ENCODE measurements at places on chromosomes 4 and X. TPM values are rescaled to one million over a fixed set of nuclear protein-coding genes. Genes with fewer than 3 reads are reported as not detected.

- DNase-seq: no peak
Observed at GRCh38 chr4:41881981-41882624, 53.1 kb upstream of the TMEM33 start.

The ALB gene
- not detected for total RNA-seq

DNA sequence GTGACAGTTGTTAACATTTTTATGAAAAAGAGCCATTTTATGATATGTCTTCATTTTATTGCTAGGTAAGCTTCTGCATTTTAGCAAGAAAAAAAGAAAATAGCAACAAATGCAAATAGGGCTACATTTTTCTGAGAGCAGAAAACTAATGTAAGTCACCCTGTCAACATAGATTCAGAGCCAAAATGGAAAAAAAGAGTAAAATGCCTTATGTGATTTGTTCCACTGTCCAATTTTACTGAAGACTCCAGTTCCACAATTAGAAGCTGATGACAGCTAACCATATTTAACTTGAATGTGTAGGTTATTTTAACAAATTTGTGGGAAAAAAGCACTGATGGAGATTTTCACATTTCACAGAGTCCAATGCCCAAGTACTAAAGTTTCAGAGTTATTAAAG, 772.3 kb downstream of the FAT4 start:
- DNase-seq: no peak

DNA sequence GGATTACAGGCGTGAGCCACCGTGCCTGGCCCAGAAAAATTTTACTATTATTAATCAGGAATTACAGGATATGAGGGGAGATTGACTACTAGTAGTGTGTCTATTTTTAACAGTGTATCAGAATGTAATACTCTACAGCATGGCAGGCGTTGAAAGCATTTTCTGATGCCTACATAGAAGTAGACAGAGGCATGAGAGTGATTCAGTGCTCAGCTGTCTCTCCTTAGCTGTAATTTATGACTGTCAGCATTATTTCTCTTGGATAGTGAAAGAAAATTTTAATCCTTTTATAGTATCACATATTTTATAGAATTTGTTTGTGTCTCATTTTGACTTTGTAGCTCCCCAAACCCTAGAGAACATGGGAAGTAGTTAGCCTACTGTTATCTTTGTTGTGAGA, 20.7 kb downstream of the ARHGAP24 start:
- no peak for DNase-seq

GRCh38 chr4:65968831-65969558, 298.7 kb upstream of the EPHA5 start:
- no peak for DNase-seq

DNA sequence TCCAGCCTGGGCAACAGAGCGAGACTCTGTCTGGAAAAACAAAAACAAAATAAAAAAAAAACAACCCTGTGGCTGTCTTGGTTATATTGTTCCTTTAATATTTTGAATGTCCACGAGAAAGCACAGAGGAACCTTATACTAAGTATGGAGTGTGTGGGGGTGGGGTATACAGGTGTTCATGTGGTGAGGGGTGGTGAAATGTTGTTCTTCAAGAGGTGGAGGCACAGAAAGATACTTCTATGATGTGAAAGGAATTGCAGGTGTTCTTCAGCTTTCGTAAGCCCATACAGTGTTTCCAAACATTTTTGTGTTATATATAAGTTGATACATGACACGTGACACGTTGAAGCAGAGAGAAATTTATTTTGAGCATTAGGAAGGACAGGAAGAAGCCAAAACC, 46.4 kb downstream of the SLC9A6 start:
- DNase-seq: no peak

- no peak for DNase-seq
Observed at GRCh38 chr4:10063544-10064300, 42.4 kb upstream of the SLC2A9 start.

The CCDC149 gene
- total RNA-seq: 11.4 TPM

DNA sequence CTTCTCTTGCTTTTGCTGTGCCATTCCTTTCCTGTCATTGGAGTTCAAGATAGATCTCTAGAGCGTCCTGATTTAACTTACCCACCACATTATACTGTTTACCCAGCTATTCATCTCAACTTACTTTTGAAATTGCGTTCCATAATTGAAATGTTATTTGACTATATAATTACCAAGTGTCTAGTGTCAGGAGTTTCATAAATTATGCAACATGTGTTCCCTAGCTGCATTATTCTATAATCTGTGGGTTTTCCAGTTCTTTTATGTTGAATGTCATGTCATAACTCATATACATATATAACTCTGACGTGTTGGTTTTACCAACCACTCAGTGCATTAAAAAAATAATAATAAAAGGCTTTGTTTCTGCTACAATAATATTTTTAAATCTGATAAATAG, 285.9 kb upstream of the ARSJ start:
- DNase-seq: no peak

The CLDN34 gene
- not detected for total RNA-seq

GRCh38 chr4:86895692-86896488, 3.7 kb upstream of the C4orf36 start:
- no peak for DNase-seq

GRCh38 chrX:97835969-97836368, 952.3 kb downstream of the RPA4 start:
- DNase-seq: no peak

The MAGEB1 gene
- not detected for total RNA-seq

GRCh38 chr4:149845743-149846142, 30.1 kb upstream of the IQCM start:
- no peak for DNase-seq

- no peak for DNase-seq
Observed at GRCh38 chr4:54643958-54644751, 13.6 kb upstream of the KIT start.

DNA sequence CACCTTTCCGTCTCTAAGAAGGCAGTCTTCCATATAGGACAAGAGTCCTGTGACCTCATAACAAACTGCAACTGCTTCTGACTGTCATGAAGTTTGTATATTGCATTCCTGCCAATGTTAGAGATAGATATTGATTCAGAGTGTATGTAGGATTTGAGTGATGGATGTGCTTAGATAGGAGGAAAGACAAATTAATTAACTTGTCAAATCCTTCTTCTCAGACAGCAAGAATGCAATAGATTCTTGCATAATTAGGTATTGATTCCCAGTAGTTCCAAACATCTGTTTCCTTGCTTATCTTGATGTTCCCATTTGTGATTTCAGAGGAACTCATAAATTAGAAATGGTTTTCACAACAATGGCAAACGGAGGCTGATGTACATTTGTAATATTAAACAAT, 555.3 kb downstream of the TRAM1L1 start:
- no peak for DNase-seq

GRCh38 chr4:121510341-121510874, 129.6 kb upstream of the QRFPR start:
- no peak for DNase-seq

DNA sequence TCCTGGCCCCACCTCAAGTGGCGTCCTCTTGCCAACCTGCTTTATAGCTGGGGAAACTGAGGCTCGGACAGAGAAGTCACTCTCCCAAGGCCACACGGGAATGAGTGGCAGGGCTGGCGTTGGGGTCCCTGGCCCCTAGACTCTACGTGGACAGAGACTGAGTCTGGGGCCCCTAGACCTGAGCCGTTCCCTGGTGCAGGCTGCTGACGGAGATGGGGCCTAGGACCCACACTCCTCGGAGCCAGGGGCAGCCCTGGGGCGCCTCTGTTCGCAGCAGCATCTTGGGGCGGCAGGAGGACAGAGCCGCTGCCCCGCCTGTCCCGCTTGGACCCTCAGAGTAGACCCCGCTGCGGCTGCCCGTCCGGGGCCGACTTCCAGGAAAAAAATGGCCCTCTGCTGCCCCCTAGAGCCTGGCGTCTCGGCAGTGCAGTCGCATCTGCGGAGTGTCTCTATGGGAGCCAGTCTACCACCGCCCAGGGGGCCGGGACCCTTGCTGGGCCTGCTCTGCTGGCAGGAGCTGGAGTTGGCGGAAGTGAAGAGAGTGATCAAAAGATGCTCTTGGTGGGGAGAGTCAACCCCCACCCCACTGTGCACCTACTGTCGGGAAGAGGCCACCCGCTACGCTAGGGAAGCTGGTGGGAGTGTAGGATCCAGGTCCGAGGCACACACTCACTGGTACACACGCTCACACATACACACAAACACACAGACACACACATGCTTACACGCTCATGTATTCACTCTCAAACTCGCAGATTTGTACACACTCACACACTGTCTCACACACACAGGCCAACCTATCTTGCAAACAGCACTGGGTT, 220.1 kb downstream of the AFAP1 start:
- peak; percentile 73 for DNase-seq

DNA sequence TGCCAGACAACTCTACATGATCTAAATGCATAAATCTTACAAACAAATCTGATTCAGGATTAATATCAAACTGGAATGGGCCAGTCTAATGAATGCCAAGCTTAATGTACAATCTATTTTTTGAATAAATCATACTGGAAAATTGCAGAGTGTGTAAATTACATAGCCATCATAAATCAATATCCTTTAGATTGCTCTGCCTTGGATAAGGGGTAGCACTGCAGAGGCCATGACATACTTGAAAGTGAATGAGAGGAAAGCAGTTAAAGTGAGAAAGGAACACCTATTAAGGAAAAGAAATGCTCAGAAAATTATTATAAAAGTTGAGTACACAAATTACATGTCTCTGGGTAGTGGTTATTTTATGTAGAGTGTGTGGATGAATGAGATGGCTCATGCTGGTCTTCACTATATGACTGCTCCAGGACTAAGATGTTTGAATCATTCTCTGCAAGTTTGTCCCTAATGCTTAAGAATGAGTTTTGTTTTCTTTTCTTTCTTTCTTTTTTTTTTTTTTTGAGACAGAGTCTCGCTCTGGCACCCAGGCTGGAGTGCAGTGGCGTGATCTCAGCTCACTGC, 100.2 kb downstream of the ADGRL3 start:
- DNase-seq: no peak

The MBNL3 gene
- total RNA-seq: 27.5 TPM

DNA sequence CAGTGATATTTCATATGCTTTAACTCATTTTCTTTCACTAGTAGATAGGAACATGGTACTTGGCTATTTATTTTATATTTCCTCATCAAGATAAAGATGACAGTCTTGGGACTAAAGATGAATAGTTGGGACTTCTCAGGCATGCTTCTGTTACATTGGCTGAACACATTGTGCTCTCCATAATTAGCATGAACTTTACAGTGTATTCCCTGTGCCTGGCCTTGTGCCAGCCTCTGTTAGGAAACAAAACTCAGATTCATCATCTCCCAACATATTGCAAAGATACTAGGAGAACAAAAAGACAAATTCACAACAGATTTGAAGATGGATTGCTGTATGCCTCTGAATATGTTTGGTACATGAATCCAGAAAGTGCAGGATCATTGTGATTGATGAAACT, 26.4 kb downstream of the GRIA2 start:
- peak; percentile 21 for DNase-seq

Data from Right ventricle myocardium inferior (tissue), 1 donor.